ENCODE measurements at places on chromosomes 2 and 18.

- no peak for DNase-seq
Observed at GRCh38 chr2:173151671-173152401, 76.2 kb downstream of the MAP3K20 start.

- no peak for DNase-seq
Observed at GRCh38 chr2:201808027-201808426, 1.7 kb downstream of the CDK15 start.

DNA sequence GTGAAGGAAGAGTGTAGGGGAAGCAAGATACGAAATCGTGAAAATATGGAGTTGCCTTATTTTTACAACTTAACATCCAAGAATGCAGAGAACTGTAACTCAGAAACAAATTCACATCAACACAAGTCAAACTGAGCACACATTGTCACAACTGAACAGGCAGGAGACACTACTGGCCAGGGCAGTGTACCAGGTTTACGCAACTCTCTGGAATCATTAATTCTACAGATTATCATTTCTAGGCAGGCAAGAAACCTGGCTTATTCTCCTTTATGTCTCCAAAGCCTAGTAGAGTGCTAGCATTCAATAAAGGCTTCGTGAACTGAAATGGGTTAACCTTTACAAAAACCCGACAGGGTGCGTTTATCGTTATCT is 584 bp downstream of the COA5 start:
- DNase-seq, result no peak

GRCh38 chr2:120405759-120406099 is 59.8 kb downstream of the INHBB start:
- no peak for DNase-seq

DNA sequence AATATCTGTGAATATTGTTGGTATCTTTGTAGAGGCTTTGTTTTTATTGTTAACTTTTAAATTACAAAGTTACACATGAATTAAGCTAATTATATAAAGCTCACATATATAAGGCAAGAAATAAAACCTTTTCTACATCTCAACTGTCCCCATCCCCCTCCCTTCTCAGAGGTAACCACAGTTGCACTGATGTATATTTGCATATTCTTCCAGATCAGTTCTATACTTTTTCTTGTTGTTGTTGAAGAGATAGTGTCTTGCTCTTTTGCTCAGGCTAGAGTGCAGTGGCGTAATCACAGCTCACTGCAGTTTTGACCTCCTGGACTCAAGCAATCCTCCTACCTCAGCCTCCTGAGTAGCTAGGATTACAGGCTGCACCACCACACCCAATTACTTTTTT is 36.0 kb upstream of the CDC42EP3 start:
- DNase-seq, result no peak

GRCh38 chr2:145753966-145754365 is 1234.0 kb upstream of the ZEB2 start:
- DNase-seq, result no peak

- no peak for DNase-seq
Observed at GRCh38 chr2:30588994-30589393, 141.9 kb downstream of the LCLAT1 start.

DNA sequence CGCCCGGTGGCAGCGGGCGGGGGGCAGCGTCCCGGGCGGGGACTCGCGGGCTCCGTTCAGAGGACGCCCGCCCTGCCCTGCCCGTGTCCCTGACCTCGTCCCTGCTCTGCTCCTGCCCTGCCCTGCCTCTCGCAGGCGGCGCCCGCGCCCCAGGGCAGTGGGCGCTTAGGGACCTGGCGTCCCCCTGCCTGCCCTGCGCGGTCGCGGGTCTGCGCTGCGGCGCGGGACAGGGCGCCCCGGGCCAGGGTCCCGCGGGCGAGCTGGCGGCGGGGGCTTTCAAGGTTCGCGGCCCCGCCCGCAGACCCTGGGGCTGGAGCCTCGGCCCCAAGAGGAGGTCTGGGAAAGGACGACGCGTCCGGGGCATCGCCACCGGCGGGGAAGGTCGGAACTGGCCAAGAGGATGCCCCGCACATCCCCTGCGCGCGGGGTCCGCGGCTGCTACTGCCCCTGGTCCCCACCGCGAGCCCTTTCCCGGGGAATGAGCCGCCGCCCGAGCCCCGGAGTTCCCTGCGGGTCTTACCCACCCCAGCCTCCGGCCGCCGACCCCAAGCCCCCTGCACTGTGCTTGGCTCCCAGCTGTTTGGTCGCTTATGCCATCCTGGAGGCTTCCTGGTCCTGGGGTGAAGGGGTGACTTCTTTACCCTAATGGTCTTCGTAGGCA is 679 bp downstream of the RNF144A start:
- DNase-seq, result no peak

- no peak for DNase-seq
Observed at GRCh38 chr2:230759481-230760167, 47.0 kb downstream of the CAB39 start.

- DNase-seq, result no peak
Observed at GRCh38 chr2:229387866-229388265, 116.8 kb upstream of the PID1 start.

- DNase-seq, result no peak
Observed at GRCh38 chr2:147882631-147883030, 37.8 kb downstream of the ACVR2A start.

GRCh38 chr2:205803500-205803899 is 121.2 kb downstream of the NRP2 start:
- no peak for DNase-seq

- DNase-seq, result no peak
Observed at GRCh38 chr2:110766291-110766690, 33.9 kb downstream of the ACOXL start.

- DNase-seq, result no peak
Observed at GRCh38 chr2:29687121-29687520, 234.3 kb downstream of the ALK start.

GRCh38 chr2:145692971-145693478 is 1173.1 kb upstream of the ZEB2 start:
- DNase-seq, result no peak
